ENCODE measurements at places on chromosomes 13 and 19. TPM values are rescaled to one million over a fixed set of nuclear protein-coding genes. Genes with fewer than 3 reads are reported as not detected.

Gene CBY2
- not detected for total RNA-seq

Gene PGLYRP2
- not detected for total RNA-seq

Gene PTH2
- not detected for total RNA-seq

Gene ZNF709
- 2.6 TPM for total RNA-seq

Gene BST2
- 116 TPM for total RNA-seq

Measured in heart left ventricle (tissue), 16 donors.